ENCODE measurements at places on chromosomes 7 and 10. TPM values are rescaled to one million over a fixed set of nuclear protein-coding genes. Genes with fewer than 3 reads are reported as not detected.

The NANOS1 gene
- total RNA-seq: 15.7 TPM

The VWDE gene
- 2.1 TPM for total RNA-seq

The ERLIN1 gene
- total RNA-seq: 15.0 TPM

The PCBD1 gene
- total RNA-seq: 27.0 TPM

The FXYD4 gene
- total RNA-seq: not detected

The CPEB3 gene
- total RNA-seq: 46.8 TPM

The SPDYE1 gene
- total RNA-seq: not detected

The ARHGEF35 gene
- total RNA-seq: 1.4 TPM

The IMMP2L gene
- 13.8 TPM for total RNA-seq

The FGL2 gene
- total RNA-seq: 2.3 TPM

The HHEX gene
- total RNA-seq: 2.8 TPM

The C10orf67 gene
- total RNA-seq: 1.2 TPM

The HOGA1 gene
- 2.5 TPM for total RNA-seq

The LDB3 gene
- not detected for total RNA-seq

The CALCR gene
- 5.1 TPM for total RNA-seq

The WASHC2C gene
- 32.1 TPM for total RNA-seq

The COL26A1 gene
- total RNA-seq: 31.6 TPM

The CLDN4 gene
- total RNA-seq: 0.69 TPM

The IKZF1 gene
- 3.7 TPM for total RNA-seq

The TBL2 gene
- 40.6 TPM for total RNA-seq

The AGMO gene
- 0.69 TPM for total RNA-seq

The CDH23 gene
- total RNA-seq: 8.1 TPM
